ENCODE measurements at places on chromosomes 11 and 22. TPM values are rescaled to one million over a fixed set of nuclear protein-coding genes. Genes with fewer than 3 reads are reported as not detected.

GRCh38 chr11:2205981-2206690 is 34.5 kb upstream of the TH start:
- no peaks in the 10 kb centered on the region for H3K36me3 ChIP-seq
- DNase-seq: no peak
- no peaks in the 10 kb centered on the region for H3K4me1 ChIP-seq
- H3K27ac ChIP-seq: no peak overlapping the region
- H3K27me3 ChIP-seq: peaks cover 7% of the 10 kb centered on the region

GRCh38 chr11:3037945-3038271 is 19.3 kb downstream of the CARS1 start:
- H3K36me3 ChIP-seq: peaks cover 6% of the 10 kb centered on the region
- no peaks in the 10 kb centered on the region for H3K27me3 ChIP-seq
- H3K27ac ChIP-seq: no peak overlapping the region
- DNase-seq: no peak
- H3K4me3 ChIP-seq: no peak overlapping the region

GRCh38 chr11:64358907-64359711 is at the start of gene RPS6KA4:
Gene RPS6KA4 (plus strand): TSS chr11:64359162. CDS start chr11:64359236, 74 bp downstream.
- H3K4me3 ChIP-seq: peak within 1 kb of the TSS; percentile 99
- peaks cover 20% of the 10 kb centered on the region for H3K4me1 ChIP-seq
- H3K36me3 ChIP-seq: peaks cover 3% of the 10 kb centered on the region
- DNase-seq: no peak
- H3K27me3 ChIP-seq: no peaks in the 10 kb centered on the region
- peak within 1 kb of the TSS; percentile 85 for H3K27ac ChIP-seq

- peaks cover 8% of the 10 kb centered on the region for H3K4me1 ChIP-seq
- peaks cover 7% of the 10 kb centered on the region for H3K36me3 ChIP-seq
- H3K4me3 ChIP-seq: no peak overlapping the region
Measured at GRCh38 chr11:59076876-59077571, 9.1 kb upstream of the GLYATL1B start.

DNA sequence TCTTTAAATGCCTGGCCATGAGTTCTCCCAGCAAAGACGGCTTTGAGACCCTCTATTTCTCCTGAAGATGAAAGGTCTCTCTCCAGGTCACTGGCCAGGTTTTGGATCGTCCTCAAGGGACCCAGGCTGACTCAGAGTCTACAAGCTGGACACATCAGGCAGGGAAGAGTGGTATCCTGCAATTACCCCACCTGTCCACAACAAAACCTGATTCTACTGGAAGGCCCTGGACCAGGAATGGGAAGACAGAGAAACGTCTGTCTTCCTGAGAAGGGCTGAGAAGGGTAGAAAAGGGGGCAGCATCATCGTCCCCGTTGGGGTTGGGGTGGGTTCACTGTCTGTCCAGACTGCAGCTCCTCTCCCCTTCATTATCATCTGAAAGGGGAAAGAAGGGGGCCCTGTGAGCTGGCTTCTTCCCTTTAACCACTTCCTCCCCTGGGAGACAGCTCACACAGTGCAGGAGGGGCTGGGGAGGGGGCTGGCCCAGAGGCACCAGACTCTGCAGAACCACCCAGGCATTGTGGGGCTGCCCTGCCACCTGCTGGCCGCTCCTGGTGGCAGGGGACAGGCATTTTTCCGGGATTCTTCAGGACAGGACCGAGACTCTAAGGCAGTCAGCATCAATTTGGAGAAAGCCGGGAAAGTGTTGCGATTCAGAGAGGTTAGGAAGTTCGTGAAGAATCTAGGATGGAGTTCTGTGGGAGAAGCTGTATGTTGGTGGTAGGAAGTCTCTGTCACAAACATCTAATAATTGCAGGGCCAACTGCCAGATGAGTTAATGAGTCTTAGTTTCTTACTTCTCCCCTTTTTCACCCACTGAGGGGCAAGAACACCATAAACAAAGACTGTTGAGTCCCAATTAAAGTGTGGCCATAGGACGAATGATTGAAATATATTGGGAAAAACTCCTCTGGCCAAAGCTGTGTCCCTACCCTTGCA is 57.6 kb downstream of the SYN3 start:
- H3K4me1 ChIP-seq: peaks cover 6% of the 10 kb centered on the region
- no peak overlapping the region for H3K4me3 ChIP-seq
- H3K27me3 ChIP-seq: peaks cover 42% of the 10 kb centered on the region
- H3K36me3 ChIP-seq: peaks cover 5% of the 10 kb centered on the region
- no peak overlapping the region for H3K27ac ChIP-seq

DNA sequence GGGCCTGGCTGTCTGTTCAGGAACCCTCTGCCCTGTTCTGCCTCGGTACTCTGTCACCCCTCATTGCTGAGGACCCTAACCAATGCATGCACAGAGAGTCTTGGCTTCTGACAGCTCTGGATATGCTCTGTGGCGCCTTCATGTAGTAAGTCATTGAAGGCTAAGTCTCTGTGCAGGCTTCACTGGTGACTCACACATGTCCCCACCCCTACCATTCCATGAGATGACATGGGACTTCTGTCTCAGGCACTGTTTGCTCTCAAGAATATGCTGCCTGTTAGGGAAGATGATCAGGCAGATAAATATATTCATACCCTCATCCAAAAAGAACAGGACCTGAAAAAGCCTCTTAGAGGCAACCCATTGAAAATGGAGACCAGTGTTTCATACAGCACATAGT is 43.6 kb upstream of the HORMAD2 start:
- no peaks in the 10 kb centered on the region for H3K36me3 ChIP-seq
- no peak overlapping the region for H3K4me3 ChIP-seq
- DNase-seq: no peak
- peaks cover 4% of the 10 kb centered on the region for H3K4me1 ChIP-seq

DNA sequence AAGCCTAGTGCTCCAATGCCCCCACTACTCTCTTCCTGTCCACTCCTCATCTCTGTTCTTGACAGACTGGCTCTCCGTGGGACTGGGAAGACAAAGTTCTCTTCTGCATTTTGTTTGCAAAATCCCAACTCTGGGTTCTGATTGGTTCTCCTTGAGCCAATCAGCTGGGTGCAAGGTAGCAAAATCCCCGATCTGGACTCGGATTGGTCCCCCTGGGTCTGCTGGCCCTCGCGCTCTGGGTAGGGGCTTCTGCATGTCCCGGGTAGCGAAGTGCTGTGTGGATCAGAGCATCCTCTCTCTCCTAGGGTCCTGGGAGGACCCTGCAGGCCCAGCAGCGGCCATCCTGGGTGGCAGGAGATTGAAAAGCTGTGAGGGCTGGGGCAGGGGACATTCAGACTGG is 22.3 kb upstream of the A4GALT start:
- H3K27ac ChIP-seq: no peak overlapping the region
- no peak for DNase-seq
- H3K4me1 ChIP-seq: peaks cover 3% of the 10 kb centered on the region
- no peak overlapping the region for H3K4me3 ChIP-seq

- no peak overlapping the region for H3K27ac ChIP-seq
- H3K4me1 ChIP-seq: no peaks in the 10 kb centered on the region
- no peak for DNase-seq
- no peaks in the 10 kb centered on the region for H3K36me3 ChIP-seq
- H3K27me3 ChIP-seq: no peaks in the 10 kb centered on the region
Measured at GRCh38 chr11:98455500-98456307, 565.0 kb upstream of the CNTN5 start.

GRCh38 chr11:69240332-69241074 is 53.5 kb upstream of the MYEOV start:
- peaks cover 23% of the 10 kb centered on the region for H3K27me3 ChIP-seq
- peaks cover 2% of the 10 kb centered on the region for H3K4me1 ChIP-seq
- no peaks in the 10 kb centered on the region for H3K36me3 ChIP-seq
- no peak overlapping the region for H3K4me3 ChIP-seq
- DNase-seq: no peak

- no peak for DNase-seq
- no peak overlapping the region for H3K4me3 ChIP-seq
- no peak overlapping the region for H3K27ac ChIP-seq
- H3K36me3 ChIP-seq: no peaks in the 10 kb centered on the region
- peaks cover 9% of the 10 kb centered on the region for H3K4me1 ChIP-seq
Measured at GRCh38 chr11:563812-564578, 3.2 kb downstream of the RASSF7 start.

GRCh38 chr11:115193914-115194801 is 310.1 kb downstream of the CADM1 start:
- no peaks in the 10 kb centered on the region for H3K27me3 ChIP-seq
- no peaks in the 10 kb centered on the region for H3K36me3 ChIP-seq

- no peaks in the 10 kb centered on the region for H3K36me3 ChIP-seq
- no peaks in the 10 kb centered on the region for H3K4me1 ChIP-seq
- no peak for DNase-seq
- H3K27me3 ChIP-seq: peaks cover 14% of the 10 kb centered on the region
Measured at GRCh38 chr11:69969890-69970784, 108.0 kb upstream of the ANO1 start.

DNA sequence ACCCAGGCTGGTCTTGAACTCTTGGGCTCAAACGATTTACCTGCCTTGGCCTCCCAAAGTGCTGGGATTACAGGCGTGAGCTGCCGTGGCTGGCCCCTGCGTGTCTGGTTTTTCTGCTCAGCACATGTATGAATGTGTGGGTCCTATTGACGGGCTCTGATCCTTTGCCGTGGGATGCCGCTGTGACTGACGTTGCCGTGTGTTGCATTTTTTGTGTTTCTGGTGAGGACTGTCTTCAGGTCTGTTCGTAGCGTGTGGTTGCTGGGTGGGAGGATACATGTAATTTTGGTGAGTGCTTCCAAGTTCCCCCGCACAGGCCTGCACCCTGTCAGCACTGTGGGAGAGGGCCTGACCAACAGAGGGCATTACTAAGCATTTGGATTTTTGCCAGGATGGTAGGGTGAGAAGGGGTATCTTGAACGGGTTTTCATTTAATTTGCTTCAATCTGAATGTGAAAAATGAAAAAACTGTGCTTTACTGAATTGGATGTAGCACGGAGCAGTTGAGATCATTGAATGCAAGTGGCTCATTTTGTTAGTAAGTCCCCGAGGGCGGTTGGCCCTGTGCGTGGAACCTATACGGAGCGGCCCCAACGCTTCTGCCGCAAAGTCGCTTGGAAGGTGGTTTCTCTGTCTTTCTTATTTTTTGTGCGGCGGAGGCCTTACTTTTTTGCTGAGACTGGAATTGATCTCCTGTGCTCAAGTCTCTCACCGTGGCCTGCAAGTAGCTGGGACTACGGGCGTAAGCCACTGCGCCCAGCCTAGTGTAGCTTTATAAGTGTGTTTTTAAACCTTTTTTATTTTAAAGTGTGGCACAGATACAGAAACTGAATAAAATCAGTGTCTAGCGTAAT is 8.2 kb downstream of the ZBED4 start:
- no peaks in the 10 kb centered on the region for H3K36me3 ChIP-seq
- H3K4me1 ChIP-seq: peaks cover 32% of the 10 kb centered on the region
- H3K4me3 ChIP-seq: no peak overlapping the region
- H3K27me3 ChIP-seq: no peaks in the 10 kb centered on the region

DNA sequence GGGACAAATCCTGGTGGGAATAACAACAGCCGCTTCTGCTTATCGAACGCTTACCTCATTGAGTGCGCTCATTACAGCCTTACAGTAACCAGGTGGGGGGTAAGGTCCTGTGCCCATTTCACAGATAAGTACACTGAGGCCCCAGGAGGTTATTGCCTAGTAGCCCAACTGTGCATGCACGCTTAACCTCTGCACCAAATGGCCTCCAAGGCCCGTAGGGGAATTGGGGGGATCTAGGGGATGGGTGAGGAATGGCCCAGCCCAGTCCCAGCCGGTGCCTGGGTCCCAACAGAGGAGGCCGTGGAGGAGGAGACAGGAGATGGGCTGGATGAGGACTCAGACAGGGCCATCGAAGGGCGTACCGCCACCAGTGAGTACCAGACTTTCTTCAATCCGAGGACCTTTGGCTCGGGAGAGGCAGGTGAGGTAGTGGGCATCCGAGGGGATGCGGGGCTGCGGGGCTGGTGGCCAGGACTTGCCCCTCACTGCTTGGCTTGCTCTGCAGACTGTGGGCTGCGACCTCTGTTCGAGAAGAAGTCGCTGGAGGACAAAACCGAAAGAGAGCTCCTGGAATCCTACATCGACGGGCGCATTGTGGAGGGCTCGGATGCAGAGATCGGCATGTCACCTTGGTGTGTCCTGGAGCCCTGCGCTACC is 7.3 kb downstream of the F2 start:
- no peaks in the 10 kb centered on the region for H3K27me3 ChIP-seq
- H3K4me3 ChIP-seq: no peak overlapping the region
- no peak overlapping the region for H3K27ac ChIP-seq
- peaks cover 2% of the 10 kb centered on the region for H3K4me1 ChIP-seq

DNA sequence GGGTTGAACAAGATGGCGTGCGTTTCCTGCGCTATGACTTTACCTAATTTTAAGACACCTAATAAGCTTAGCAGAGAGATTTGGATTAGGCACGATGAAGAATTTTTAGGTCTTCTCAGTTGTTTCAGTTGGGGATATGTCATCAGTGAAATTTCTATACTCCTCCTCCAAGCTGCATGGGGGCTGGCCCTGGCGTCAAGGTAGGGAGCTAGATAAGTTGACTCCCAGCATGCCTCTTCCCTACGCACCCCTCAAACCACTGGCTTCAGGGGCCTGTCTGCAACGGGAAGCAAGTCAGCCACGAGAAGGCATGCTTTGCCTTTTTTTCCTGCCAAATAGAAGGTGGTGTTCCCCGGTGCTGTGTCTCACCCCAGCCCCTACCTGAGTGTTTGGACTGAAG is 13.3 kb downstream of the DGAT2 start:
- no peaks in the 10 kb centered on the region for H3K27me3 ChIP-seq
- no peak for DNase-seq
- peaks cover 18% of the 10 kb centered on the region for H3K4me1 ChIP-seq
- H3K36me3 ChIP-seq: no peaks in the 10 kb centered on the region
- no peak overlapping the region for H3K4me3 ChIP-seq
- no peak overlapping the region for H3K27ac ChIP-seq

GRCh38 chr22:32788904-32789624 is 12.4 kb upstream of the TIMP3 start:
- peaks cover 37% of the 10 kb centered on the region for H3K27me3 ChIP-seq
- DNase-seq: no peak

The ELFN2 gene
- total RNA-seq: 0.12 TPM

The OPCML gene
- not detected for total RNA-seq

The GDPD4 gene
- not detected for total RNA-seq

The NXPE1 gene
- total RNA-seq: not detected

The CCDC73 gene
- not detected for total RNA-seq

The C11orf16 gene
- total RNA-seq: not detected

The SCGB2A2 gene
- total RNA-seq: not detected

The LDLRAD3 gene
- 0.42 TPM for total RNA-seq

The HTR3A gene
- total RNA-seq: not detected

The VSIG10L2 gene
- not detected for total RNA-seq

The PRR33 gene
- not detected for total RNA-seq

The SERPING1 gene
- total RNA-seq: 0.57 TPM
